CD8-positive, alpha-beta memory T cell (primary cell): ENCODE measurements at places on chromosomes 6 and 20.
A peak's percentile ranks its signal among the peaks of the same experiment; 100 is the strongest.

DNA sequence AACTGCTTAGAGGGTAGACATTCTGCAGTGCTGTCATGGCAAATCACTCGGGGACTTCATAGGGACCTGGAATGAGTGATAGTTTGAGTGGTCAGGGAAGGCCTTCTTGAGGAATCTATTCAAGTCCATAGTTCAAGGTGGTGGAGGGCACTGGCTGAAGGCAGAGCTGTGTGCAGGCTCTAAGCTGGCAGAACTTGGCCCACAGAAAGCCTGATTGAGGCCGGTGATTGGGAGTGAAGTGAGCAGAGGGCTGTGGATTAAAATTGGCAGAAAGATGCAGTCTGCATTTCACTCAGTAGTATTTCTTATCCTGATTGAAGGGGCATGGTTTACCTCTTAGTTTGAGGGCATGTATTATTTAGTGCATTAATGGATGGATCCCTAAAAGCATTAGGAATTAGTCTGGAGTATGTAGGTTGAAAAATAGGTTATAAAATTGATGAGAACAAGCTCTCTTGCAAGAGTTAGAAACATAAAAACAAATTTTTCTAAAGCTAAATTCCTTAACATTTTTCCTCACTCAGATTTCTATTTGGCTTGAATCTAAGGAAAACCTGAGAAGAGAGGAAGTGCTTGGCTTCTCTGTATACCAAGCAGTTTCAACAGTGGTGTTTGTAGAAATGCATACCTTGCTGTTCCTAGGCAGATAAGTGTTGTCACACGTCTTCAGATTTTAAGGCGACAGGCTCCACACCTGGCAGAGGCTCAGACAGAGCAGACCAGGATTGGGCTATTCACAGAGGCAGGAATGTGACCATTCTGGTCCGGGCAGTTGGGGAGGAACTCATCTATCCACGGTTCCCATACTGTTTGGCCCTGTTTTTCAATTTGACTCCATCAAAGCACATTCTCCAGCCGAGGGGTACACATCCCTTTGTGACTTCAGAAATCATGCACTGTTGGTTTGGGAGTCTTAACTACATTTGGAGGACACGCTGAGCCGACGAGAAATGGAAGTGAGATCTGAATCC, 45.2 kb downstream of the UTRN start:
- H3K4me3 ChIP-seq, result no peak overlapping the region
- no peaks in the 10 kb centered on the region for H3K27me3 ChIP-seq
- H3K36me3 ChIP-seq, result no peaks in the 10 kb centered on the region
- H3K27ac ChIP-seq, result no peak overlapping the region

DNA sequence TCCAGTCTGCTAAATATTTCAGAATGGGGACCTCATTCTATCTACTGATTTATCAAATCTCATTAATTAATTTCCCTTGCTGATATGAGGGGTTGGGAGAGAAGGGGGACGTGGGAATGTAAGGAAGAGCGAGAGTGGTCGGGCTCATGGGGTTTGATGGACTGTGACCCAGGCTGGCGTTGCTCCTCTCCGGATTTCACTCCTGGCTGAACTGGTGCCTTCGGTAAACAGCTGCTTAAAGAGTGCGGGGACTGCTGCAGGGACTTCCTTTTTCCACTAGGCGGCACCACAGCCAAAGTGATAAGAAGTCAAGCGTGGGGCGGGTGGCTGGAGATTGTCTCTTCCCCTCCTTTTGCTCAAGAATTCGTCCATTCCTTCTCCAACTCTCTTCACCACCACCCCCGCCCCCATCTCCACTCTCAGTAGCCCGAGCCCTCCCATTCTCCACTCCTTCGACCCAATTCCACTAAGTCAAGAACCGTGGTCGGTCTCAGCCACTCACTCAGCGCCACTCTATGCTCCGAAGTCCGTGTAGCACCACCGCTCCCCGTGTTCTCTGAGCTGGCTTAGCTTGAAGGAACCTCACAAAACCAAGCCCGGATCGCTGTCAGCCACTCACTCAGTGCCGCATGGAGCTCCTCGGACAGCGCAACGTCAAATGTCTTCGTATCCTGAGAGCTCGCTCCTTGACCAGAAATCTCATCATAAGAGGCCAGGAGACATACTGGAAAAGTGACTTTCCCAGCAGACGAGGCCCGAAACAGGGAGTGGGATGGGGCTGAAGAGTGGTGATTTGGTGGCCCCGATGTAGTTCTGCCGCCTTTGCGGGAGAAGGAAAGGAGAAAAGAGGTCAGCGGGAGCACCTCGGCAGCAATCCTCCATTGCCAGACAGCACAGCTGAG, 9.7 kb downstream of the TRIM31 start:
- peak; percentile 75 for DNase-seq
- no peak overlapping the region for H3K27ac ChIP-seq
- H3K4me3 ChIP-seq, result peak overlapping the region; percentile 58
- peaks cover 37% of the 10 kb centered on the region for H3K4me1 ChIP-seq
- no peaks in the 10 kb centered on the region for H3K36me3 ChIP-seq

DNA sequence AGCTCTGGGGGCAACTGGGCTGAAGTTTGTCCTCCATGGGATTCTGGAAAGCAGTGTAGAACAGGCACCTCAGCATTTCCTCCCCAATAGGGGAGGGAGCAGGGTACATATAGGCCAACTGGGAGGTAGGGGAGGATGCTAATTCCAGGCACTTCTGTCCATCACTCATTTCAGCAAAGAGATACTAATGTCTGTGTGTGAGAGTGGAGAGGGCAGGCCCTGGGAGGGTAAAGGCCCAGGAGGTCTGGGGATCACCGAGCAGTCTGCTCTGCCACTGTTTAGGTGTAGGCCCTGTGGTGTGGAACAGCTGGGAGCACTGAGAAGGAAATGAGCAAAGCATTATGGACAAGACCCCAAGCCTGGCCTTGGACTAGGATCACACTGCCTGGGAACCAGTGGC, 158.7 kb downstream of the SLC24A3 start:
- H3K36me3 ChIP-seq, result no peaks in the 10 kb centered on the region
- DNase-seq, result no peak
- no peak overlapping the region for H3K4me3 ChIP-seq
- no peak overlapping the region for H3K27ac ChIP-seq
- H3K27me3 ChIP-seq, result no peaks in the 10 kb centered on the region
- H3K4me1 ChIP-seq, result no peaks in the 10 kb centered on the region

DNA sequence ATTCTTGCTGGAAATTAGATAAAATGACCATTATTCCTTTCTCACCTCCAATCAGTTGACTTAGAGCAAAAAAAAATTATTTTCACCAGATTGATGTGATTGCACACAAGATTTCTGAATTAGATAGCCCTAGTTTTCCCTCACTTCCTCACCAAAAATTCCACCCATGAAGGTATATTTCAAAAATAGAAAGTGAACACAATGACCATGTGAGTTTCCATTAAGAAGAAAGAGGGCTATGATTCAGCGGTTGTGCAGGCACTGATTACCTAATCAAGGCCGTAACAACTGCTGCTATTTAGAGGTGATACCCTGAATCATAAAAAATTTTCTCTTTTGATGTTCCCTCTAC, 19.5 kb upstream of the RALGAPA2 start:
- DNase-seq, result no peak
- H3K27me3 ChIP-seq, result no peaks in the 10 kb centered on the region
- no peak overlapping the region for H3K4me3 ChIP-seq
- peaks cover 7% of the 10 kb centered on the region for H3K4me1 ChIP-seq
- no peak overlapping the region for H3K27ac ChIP-seq

- no peak overlapping the region for H3K27ac ChIP-seq
- no peak overlapping the region for H3K4me3 ChIP-seq
- DNase-seq, result no peak
These were observed 60.1 kb downstream of the MMS22L start for GRCh38 chr6:97222903-97223302.

- H3K4me3 ChIP-seq, result no peak overlapping the region
- peaks cover 11% of the 10 kb centered on the region for H3K27me3 ChIP-seq
- H3K4me1 ChIP-seq, result peaks cover 6% of the 10 kb centered on the region
- DNase-seq, result no peak
- no peak overlapping the region for H3K27ac ChIP-seq
- no peaks in the 10 kb centered on the region for H3K36me3 ChIP-seq
These were observed 71.9 kb downstream of the MDGA1 start for GRCh38 chr6:37625591-37626374.

DNA sequence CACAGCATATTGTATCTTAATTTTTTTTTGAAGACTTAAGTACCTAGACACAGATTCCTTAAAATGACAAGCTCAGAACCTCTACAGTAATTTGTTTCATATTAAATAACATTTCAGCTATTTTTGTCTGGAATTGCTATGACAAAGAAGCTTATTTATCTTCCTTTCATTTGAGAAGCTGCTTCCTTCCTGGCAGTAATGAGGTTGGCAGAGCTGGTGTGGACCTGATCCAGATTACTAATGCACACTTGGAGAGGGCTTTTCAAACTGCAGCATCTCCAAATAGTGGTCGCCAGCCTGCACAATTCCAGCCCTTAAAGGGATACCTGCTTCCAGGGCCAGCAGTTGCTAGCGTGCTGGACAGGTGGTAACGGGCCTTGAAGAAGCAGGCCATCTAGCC, 12.1 kb downstream of the PTCHD4 start:
- DNase-seq, result no peak
- no peak overlapping the region for H3K4me3 ChIP-seq
- no peaks in the 10 kb centered on the region for H3K4me1 ChIP-seq
- no peak overlapping the region for H3K27ac ChIP-seq
- H3K27me3 ChIP-seq, result no peaks in the 10 kb centered on the region

- H3K4me3 ChIP-seq, result peak overlapping the region; percentile 49
- H3K27ac ChIP-seq, result no peak overlapping the region
- no peaks in the 10 kb centered on the region for H3K36me3 ChIP-seq
- H3K4me1 ChIP-seq, result no peaks in the 10 kb centered on the region
- H3K27me3 ChIP-seq, result no peaks in the 10 kb centered on the region
These were observed 570.4 kb upstream of the GJE1 start for GRCh38 chr6:141562186-141562811.

GRCh38 chr6:135527116-135527959, 29.8 kb upstream of the AHI1 start:
- H3K27me3 ChIP-seq, result no peaks in the 10 kb centered on the region
- no peaks in the 10 kb centered on the region for H3K4me1 ChIP-seq
- no peaks in the 10 kb centered on the region for H3K36me3 ChIP-seq
- H3K4me3 ChIP-seq, result no peak overlapping the region
- DNase-seq, result no peak
- H3K27ac ChIP-seq, result no peak overlapping the region

DNA sequence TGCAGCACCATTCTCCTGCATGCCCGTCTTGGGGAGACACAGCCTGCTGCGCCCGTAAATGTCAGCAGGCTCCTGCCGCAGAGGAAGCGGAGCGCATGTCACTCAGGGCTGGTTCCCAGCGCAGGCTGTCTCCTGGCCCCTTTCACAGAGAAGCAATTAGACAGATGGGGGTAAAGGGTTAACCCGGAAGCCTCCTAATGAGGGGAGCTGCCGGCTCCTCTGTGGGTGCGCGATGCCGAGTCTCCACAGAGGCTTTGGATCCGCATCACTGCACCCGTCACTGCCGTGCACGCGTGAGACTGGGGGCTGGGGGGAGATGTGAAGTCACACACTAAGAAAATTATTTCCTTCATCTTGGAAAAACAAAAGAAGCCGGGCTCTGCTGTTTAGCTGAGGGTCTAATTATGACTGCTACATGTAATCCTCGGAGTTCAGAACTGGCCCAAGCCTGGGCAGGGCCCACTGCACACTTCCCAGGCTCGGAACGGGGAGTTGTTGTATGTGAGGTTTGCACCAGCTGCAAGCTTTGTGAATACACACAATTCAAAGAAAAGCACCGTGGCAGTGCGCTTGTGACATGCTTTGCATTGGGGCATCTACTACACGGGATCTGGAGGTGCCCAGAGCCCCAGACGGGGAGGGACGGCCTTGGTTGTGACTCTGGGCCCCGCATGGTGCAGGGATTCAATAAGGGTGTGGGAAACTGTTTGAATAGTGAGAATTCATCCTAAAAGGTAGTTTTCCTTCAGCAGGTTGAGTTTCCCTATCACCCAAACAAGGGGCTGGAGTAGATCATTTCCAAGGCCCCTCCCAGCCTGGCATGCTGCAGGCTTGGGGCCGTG, 331.6 kb downstream of the TAF4 start:
- no peak overlapping the region for H3K4me3 ChIP-seq
- H3K4me1 ChIP-seq, result no peaks in the 10 kb centered on the region
- no peaks in the 10 kb centered on the region for H3K36me3 ChIP-seq
- no peak overlapping the region for H3K27ac ChIP-seq
- no peaks in the 10 kb centered on the region for H3K27me3 ChIP-seq
